Activated CD4-positive, alpha-beta T cell treated with anti-CD3 and anti-CD28 coated beads for 36 hours (primary cell): ENCODE measurements at places on chromosomes 7 and 10. TPM values are rescaled to one million over a fixed set of nuclear protein-coding genes. Genes with fewer than 3 reads are reported as not detected.

Gene PRKRIP1
- total RNA-seq: 26.2 TPM

Gene FXYD4
- total RNA-seq: not detected

Gene SLC18A3
- total RNA-seq: not detected

Gene ARPC1A
- total RNA-seq: 65.6 TPM

DNA sequence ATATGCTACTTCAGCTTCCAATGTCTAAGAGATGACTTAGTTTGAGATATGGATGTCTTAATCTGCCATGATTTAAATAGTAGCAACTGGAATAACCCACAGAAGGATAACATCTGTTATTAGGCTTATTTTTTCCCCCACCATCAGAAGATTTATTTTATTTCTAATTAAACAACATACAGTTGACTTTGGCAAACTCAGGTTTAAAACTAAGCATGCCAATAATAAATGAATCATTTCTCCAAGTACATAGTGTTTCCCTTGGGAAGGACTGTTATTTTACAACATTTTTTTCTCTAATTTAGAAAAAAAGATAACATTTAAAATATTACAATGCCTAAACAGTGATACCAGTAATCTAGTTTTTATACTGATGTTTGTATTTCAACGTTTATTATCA, 58.4 kb downstream of the SFTPD start:
- no peak overlapping the region for H3K27ac ChIP-seq
- H3K4me1 ChIP-seq: no peaks in the 10 kb centered on the region
- H3K27me3 ChIP-seq: peaks cover 27% of the 10 kb centered on the region
- H3K36me3 ChIP-seq: no peaks in the 10 kb centered on the region
- no peak overlapping the region for H3K4me3 ChIP-seq

DNA sequence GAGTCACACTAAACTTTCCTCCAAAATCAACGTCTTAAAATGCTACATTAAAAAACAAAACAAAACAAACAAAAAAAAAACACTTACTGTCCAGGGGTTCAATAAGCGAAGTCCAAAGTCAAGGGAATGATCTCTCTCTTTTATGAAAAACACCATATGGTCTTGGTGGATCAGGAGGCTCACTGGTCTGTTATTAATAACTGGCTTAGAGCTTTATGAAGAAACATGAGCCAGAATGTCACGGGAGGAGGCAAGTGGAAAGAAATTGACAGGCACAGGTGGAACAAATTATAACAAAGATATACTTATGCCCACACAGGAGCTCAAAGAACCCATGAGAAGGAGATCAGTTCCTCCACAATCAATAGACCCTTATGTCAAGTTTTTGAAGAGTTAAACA, at the start of gene MRLN:
Gene MRLN, minus strand, starts transcription at position 189 of the 400 bp plus-strand sequence.
- H3K4me3 ChIP-seq: no peak within 1 kb of the TSS
- no peaks in the 10 kb centered on the region for H3K36me3 ChIP-seq
- H3K27ac ChIP-seq: no peak within 1 kb of the TSS
- H3K4me1 ChIP-seq: no peaks in the 10 kb centered on the region
